ENCODE measurements at places on chromosomes 5 and 9.
A peak's percentile ranks its signal among the peaks of the same experiment; 100 is the strongest.

DNA sequence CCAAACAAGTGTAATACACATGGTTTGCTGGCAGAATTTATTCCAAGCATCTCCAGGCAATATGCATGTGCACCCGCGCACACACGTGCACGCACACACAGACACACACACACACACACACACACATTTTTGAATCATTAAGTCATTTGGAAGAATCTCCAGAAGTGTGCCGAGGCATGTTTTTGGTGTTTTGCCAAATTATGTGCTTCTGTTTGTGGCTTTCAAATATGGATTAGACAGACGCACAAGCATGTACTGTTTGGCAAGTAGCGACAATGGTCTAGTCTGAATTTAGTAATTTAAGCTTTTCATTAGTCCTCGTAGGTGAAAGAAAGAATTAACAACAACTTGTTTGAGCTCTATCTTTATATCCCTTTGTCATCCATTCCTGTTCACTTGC, 36.7 kb downstream of the NFIB start:
- peak; percentile 69 for DNase-seq

- DNase-seq = no peak
These were observed 173.5 kb downstream of the C5orf15 start for GRCh38 chr5:133794771-133795415.

- no peak for DNase-seq
These were observed 50.3 kb upstream of the AFAP1L1 start for GRCh38 chr5:149221326-149221725.

GRCh38 chr9:93369686-93370085, 81.8 kb upstream of the FAM120A start:
- no peak for DNase-seq

DNA sequence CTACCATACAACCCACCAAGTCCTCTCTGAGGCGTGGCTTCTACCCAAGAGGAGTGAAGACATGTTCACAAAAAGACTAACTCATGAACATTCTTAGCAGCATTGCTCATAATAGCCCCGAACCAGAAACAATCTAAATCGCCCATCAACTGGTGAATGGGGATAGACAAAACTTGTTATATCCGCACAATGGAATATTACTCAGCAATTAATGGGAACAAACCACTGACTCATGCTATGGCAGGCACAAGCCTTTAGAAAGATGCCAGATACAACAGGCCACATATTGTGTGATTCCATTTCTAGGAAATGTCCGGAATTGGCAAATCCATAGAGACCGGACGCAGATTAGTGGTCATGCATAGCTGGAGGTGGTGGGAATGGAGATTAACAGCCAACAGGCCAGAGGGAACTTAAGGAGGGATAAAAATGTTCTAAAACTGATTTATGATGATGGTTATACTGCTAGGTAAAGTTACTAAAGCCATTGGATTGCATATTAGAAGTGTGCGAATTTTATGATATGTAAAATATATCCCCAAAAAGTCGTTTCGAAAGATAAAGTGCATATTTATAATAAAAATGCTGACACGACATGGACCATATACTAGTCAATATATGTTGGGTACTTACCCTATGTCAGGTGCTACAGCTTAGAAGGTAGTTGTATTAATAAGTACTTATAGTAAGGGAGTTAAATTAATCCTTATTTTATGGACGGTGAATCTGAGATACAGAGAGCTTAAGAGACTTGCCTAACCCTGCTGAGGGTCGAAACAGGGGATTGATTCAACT, 55.4 kb downstream of the LHX2 start:
- DNase-seq = no peak

DNA sequence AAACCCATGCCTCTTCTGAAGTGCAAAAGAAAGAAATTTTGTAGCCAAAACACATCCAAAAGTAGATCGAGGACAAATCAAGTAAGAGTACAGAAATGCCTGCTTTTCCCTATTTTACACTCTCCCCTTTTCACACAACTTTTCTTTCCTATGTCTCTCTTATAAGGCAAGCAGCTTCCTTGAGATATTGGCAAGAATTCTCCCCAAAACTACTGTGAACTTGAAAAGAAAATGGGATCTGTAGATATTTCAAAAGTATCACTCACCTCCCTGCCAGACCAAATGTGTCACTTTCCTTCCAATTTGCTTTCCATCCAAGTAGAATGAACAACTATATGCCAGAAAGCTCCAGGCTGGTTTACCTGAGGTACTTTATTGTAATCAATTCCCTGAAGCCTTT, 47.9 kb upstream of the GABRA6 start:
- DNase-seq = no peak

GRCh38 chr5:147203213-147203612, 31.6 kb upstream of the STK32A start:
- no peak for DNase-seq

DNA sequence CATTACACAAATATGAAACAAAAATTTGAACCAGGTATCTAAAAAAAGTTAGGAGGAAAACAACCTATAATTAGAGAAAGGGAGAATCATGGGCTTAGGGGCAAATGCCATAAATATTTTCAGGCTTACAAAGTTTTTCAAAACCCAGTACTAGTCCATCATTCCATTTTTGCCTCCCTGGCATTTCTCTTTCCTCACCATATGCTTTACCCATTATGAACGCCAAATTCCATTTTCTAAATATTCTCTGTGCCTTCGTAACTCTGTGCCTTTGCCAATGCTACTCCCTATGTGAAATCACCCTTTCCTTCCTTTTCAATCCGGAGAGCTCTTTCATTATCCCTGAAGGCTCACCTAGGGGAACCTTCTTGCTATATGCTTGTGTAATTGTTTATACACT, 434.1 kb downstream of the ZSWIM6 start:
- DNase-seq = no peak

- peak; percentile 100 for DNase-seq
These were observed at the start of the genes ERP44 and INVS for GRCh38 chr9:100098887-100099721. Gene ERP44, minus strand, starts transcription at chr9:100099000. Its CDS starts 160 bp downstream, at chr9:100098840. Gene INVS, plus strand, starts transcription at chr9:100099243. Its CDS starts 5,279 bp downstream, at chr9:100104522.

DNA sequence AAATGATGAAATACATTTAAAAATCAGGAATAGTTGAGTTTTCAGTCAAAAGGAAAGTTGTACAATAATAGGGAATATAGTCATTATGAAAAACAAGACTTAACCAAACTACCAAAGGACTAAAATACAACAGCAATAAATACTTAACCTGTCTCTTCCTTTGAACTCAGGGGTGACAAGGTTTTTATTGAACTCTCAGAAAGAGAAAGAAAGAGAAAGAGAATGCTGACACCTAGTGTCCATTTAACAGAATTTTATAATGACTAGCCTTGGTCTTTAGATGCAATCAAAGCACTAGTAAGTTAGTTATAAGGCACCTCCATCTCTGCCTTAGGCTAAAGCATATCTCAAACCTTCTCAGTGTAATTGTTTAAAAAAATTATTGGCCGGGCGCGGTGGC, 47.5 kb downstream of the UIMC1 start:
- peak; percentile 60 for DNase-seq

DNA sequence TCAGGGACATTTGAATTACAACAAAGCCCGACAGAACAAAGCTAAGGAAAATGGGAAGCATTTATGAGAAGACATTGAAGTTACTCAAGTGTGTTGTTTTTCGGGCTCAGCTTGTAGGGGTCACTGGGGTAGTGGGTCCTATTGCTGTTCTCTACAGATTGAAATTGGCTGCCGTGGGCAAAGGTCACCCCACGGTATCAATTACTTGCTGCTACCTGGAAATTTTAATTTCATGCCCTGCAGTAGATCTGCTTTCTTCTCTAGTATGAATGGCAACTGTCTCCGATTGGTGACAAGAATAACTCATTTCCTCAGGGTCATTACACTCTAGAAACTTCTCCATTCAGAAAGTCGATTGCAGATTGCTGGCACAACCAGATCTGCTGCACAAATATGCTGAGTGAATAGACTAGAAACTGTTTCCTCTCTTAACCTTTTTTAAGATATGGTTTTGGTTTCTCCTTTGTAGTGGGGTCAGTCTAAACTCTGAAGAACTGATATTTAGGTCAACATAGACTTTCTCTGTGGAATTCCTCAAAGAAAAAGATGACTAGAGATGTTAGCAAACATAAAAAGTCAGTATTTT, 454.1 kb downstream of the ARHGEF28 start:
- no peak for DNase-seq

- DNase-seq = no peak
These were observed 11.5 kb upstream of the CLIC3 start for GRCh38 chr9:137007816-137008270.

GRCh38 chr9:27414220-27414761, 109.8 kb upstream of the IFNK start:
- no peak for DNase-seq

GRCh38 chr9:88658311-88658822, 123.4 kb downstream of the NXNL2 start:
- DNase-seq = peak; percentile 45

DNA sequence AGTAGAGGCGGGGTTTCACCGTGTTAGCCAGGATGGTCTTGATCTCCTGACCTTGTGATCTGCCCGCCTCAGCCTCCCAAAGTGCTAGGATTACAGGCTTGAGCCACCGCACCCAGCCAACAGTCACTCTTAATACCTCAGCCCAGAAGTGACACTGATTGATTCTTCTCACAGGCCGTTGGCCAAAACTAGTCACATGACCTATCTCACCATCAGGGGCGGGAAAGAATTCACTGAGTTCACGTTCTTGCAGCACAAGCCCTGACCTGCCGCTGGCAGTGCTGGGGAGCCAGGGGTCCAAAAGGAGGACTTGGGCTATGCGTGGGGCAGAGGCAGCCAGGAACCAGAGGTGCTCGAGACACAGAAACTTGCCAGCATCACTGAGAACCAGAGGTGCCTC, 55.0 kb upstream of the CPLX2 start:
- no peak for DNase-seq

DNA sequence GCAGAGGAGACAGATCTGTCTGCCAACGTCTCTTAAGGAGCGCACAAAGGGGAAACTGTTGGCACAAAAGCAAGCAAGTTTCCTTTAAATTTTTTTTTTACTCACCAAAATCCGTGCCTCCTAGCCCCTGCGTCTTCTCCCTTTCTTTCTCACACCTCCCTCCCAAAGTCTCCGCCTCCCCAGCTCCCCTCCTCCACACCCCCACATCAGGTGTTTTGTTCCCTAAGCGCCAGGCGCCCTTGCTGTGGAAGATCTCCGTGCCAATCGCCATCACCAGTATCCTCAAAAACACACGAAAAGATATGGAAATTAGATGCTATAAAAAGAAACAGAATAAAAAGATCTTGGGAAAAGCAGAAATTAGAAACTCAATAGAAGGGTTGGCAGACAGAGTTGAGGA, 87.6 kb downstream of the DRD1 start:
- DNase-seq = no peak

GRCh38 chr5:112109331-112110007, 309.6 kb downstream of the EPB41L4A start:
- peak; percentile 64 for DNase-seq

- DNase-seq = peak; percentile 60
These were observed 4.7 kb upstream of the RECK start for GRCh38 chr9:36031774-36032555.

- no peak for DNase-seq
These were observed 453.6 kb downstream of the CSNK1G3 start for GRCh38 chr5:123965626-123966025.

DNA sequence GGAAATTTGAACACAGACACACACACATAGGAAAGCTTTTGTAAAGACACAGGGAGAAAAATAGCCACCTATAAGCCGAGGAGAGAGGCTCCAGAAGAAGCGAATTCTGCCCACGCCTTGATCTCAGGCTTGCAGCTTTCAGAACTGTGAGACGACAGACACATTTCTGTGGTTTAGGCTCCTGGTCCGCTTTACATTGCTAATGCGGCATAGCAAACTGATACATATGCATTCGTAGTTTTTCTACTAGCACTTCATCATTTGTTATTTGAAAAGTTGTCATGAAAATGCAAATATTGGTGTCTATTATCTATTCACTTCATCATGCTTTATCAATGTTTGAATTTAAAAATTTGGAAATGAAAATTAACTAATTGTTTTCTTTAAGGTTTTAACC, 674.9 kb downstream of the SEMA5A start:
- no peak for DNase-seq

GRCh38 chr5:155953335-155953734, 373.6 kb upstream of the SGCD start:
- peak; percentile 23 for DNase-seq

- DNase-seq = peak; percentile 14
These were observed 657.6 kb upstream of the RIOK2 start for GRCh38 chr5:97840643-97841042.

DNA sequence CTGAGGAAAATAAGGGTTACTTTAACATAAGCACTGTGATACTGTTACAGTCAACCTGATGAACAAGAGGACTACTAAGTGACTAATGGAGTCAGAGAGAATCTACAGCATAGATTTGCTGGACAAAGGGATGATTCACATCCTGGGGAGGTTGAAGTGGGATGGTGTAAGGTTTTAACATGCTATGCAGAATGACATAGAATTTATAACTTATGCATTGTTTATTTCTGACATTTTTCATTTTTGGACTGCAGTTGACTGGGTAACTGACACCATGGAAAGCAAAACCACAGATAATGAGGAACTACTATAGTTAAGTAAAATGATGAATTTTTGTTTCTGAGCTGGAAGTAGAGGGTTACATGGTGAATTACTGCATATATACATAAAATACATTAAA, 389.2 kb downstream of the MAT2B start:
- DNase-seq = peak; percentile 76

DNA sequence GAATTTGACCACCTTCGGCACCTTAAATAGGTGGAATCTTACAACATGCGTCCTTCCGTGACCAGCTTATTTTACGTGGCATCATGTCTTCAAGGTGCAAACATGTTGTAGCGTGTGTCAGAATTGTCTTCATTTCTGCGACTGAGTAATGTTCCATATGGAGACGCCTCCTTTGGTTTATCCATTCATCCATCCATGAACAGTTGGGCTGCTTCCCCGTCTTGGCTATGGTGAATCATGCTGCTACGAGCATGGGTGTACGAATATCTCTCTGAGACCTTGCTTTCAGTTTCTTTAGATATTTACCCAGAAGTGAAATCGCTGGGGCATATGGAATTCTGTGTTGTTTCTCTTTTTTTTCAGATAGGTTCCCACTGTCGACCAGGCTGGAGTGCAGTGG, 391.9 kb upstream of the IRX2 start:
- no peak for DNase-seq

DNA sequence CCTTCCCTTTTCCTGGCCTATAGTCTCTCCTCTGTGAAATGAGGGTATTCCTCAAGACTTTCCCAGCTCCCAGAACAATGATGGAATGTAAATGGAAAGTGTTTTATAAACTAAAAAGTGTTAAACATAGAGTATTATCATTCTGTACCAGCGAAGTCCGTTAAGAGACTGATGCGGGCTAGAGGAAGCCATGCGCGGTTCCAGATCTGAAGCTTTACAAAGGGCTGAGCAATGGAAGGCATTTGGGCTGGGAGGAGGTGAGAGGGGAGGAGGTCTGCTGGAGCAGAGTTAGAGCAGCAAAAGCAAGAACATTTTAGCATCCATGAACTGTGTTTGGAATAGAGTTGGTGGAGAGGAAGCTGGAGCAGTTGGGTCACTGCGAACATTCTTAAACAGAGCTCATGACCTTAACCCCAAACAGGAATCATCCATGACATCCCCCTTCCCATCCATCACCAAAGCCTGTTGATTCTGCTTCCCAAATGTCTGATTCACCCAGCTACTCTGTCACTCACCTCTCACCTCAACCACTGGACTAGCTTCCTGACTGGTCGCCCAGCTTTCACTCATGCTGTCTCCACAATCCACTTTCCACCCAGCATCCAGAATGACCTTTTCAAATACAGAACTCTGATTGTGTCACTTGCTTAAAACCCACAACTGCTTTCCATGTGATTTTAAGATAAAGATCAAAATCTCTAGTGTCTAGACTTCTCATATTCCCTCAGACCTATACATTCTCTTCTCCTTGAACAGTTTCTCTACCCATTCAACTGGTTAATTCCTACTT, 37.1 kb downstream of the CDK5RAP2 start:
- DNase-seq = no peak

All from GM23248 (cell line).